ENCODE measurements at places on chromosomes 6 and 20.

GRCh38 chr20:18019068-18019467 is 38.6 kb downstream of the OVOL2 start:
- no peak for DNase-seq

GRCh38 chr6:7304821-7305220 is 8.2 kb downstream of the SSR1 start:
- DNase-seq = no peak

GRCh38 chr6:16665992-16666391 is 95.3 kb downstream of the ATXN1 start:
- no peak for DNase-seq

DNA sequence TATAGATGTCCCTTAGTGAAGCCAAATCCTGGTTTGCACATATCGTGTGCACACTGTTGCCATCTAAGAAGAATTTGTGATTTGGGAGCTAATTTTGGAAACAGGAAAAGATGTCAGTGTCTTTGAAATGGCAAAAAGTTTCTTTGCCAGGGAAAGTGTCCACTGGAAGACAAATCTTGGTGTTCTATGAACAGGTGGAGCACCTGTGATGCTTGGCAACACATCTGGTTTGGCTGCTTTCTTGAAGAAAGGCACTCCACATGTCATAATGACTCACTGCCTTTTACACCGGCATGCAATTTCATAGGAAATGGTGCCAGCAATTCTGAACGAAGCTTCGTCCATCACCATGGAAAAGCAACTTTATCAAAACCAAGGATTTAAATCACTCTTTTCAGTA is 1040.0 kb upstream of the MAP3K7 start:
- DNase-seq = no peak

DNA sequence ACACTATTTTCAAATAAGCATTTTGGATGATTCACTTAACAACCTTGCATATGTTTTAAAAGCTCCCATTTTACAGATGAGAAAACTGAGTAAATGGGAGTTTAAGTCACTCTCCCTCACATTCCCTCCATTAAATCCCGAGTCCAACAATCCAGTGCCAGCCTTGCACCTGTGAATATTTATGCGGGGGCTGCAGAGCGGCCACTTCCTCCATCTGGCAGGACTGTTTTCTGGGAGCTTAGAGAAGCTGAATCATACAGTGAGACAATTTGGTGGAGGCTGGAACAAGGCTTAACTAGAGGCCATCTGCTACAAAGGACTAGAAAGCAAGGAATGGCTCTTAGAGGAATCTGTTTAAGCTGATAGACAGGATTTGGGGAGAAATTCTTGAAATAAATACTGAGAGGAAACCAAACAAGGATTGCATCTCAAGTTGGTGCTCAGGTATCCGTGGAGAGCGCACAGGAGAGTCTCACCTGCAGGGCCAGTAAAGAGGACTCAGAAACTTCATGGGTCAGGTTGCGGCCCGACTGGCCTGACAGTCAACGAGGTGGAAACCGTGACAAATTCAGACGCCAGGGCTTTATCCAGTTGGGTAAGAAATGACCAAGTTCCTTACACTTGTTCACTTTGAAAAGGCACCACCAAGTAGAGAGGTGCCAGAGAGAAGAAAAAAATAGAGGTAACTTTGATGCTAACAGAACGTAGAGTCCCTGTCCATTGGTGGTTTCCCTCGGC is 478.5 kb downstream of the QKI start:
- DNase-seq = no peak

DNA sequence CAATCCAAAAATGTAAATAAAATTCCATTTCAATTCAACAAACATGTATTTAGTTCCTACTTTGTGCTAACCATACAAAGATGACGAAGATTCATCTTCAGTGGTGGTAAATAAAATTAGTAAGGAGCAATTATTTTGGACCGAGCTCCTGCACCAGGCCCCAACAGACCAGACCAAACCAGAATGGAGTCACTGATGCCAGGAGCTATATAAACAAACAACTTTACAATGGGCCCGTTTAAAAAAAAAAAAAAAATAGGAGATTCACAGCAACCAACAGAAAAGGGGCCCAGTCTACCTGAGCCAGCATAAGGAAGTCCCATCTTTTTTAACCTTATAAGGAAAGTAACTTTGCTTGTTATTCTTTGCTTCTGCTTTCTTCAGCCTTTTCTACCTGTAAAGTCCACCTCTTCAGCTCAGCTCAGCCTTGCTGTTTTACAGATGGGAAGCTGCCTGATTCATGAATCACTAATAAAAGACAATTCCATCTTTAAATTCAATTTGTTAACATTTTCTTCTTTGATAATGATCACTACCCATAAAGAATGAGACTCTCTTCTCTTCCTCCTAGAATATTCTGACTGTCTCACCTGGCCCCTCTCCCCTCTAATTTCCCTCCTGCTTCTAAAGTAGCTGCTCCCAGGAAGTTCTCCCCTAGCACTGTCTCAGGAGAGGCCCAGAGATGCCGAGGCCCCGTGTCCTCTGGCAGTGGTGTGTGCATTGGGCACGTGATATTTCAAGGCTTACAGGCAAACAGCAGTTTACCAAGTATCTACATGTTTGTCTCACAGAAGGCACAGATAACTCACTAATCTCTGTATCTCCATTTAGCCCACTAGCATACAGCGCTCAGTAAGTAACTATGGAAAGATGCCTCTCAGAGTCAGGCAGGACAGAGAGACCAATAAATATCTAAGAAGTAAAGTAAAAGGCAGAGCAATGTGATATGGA is 8.4 kb downstream of the MBOAT1 start:
- no peak for DNase-seq

DNA sequence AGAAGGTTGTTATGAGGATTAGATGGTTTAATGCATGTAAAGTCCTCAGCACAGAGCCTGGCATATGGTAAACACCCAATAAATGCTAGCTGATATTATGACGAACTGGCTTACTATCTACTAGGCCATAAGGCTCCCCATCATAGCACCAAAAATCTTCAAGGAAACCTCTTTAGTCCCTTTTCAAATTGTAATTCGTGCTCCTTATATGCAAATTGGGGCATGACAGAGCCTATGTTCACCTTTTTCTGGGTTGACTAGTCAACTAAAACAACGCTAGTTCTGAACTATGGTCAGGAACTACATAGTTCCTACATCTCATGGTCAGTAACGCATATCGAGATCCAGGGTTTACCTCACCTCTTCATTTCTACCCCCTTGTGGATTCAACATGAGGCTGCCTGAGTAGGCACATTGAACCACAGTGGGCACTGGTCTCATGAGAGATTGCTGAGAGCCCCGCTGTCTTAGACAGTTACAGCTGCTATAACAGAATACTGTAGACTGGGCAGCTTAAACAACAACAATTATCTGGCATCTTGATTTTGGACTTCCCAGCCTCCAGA is 97.2 kb upstream of the TNFAIP3 start:
- no peak for DNase-seq

DNA sequence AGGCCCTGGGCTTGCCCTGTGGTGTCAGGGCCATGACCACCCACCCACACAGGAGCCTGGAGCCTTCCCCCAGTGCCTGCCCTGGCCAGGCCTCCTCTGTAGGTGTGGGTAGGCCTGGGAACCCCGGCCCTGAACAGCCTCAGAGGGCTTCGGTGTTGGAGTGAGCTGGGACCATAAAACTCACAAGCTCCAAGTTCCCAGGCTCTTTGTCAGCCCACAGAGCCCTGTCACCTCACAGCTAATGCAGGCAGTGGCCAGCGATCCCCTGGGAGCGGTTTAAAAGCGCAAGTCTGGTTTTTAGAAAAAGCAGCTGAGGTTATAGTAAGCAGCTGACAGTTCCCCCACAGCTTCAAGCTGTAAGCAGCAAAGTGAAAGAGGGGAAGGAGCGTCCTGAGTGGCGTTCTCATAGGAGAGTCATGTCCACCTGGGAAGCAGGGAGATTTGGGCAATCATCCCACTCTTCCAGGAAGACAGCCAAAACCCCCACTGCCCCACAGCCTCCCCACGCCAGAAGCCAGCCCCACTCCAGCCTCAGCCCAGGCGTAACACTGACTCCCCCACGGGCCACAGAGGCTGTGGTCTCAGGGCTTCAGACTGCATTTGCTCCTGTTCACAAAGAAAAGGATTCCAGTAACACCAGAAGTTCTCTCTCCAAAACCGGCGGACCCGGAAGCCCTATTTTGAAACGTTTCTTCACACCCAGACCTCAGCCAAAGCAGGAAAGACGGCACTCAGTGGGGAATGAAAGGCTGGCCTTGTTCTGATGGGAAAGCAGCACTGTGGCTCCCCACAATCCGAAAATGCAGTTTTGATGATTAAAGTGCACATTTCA is 34.3 kb upstream of the FOXC1 start:
- no peak for DNase-seq

- no peak for DNase-seq
These were observed 34.7 kb downstream of the CPNE5 start for GRCh38 chr6:36804563-36804962.

DNA sequence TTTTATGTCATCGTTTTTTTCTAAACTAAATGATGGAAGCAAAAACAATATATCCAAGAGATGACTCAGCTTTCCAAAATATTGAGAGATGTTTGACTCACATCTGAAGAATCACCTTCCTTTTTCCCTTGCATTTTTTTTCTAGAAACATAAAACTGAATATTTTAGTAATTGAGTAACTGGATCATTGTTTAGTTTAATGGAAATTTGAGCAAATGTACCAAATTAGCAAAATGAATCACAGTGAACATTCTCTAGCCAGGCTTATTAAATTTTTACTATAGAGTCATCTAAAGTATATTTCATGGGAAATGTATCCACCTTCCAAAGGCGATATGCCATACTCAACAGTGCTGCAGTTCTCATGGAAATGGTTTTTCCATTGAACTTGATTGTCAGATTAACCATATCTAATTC is 145.5 kb downstream of the TENT5A start:
- DNase-seq = no peak

DNA sequence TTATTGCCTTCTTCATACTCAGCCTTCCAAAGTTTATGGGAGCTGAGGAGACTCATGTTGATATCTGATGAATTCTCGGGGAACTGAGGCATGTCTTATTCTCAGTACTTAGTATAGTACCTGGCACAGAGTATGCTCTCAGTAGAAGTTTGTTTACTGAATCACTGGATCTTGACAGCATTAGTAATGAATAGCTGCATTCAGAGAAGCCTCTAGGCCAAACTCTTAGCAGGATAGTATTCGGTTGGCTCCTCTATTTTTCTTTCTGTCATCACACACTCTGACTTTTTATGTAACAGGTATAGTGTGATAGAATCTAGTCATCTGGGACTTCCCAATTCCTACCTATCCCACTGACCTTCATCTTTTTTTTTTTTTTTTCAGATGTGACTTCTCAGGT is 566.4 kb upstream of the MAN1A1 start:
- DNase-seq = no peak

GRCh38 chr6:64335195-64335594 is 699.6 kb downstream of the PHF3 start:
- DNase-seq = no peak

- DNase-seq = no peak
These were observed 19.4 kb downstream of the ULBP1 start for GRCh38 chr6:149983145-149983544.

DNA sequence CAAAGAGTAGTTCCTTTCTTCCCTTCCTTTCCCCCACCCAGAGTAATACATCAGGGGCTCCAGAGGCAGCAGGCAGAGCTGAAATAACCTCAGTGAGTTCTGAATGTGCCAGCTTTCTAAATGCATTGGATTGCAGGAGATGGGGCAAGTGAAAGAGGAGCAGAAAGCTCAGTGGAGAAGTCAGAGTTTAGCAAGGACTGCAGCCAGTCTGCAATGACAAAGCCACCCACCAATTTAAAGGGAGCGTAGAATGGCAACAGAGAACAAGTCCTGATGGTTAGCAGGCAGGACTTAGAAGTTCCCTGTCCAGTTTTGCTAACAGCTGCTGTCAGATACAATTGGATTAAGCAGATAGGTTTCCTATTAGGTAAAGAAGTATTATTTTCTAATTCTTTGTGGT is 203.4 kb upstream of the RIN2 start:
- DNase-seq = no peak

DNA sequence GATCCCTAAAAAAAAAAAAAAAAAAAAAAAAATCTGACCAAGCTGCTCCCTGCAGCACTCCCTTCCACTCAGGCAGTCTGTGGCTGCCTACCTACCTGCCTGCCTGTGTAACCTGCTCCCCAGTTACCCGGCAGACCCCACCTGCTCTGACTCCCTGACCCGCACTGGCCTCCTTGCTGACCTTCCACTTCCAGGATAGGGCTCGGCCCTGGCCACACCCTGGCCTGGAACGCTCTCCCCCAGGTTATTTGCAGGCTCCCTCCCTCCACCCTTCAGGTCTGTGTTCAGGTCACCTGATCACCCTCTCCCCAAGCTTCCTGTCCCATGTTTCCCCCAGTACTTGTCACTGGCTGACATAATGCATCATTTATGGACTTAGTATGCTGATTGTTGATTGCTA is 134.3 kb downstream of the SLC23A2 start:
- no peak for DNase-seq

DNA sequence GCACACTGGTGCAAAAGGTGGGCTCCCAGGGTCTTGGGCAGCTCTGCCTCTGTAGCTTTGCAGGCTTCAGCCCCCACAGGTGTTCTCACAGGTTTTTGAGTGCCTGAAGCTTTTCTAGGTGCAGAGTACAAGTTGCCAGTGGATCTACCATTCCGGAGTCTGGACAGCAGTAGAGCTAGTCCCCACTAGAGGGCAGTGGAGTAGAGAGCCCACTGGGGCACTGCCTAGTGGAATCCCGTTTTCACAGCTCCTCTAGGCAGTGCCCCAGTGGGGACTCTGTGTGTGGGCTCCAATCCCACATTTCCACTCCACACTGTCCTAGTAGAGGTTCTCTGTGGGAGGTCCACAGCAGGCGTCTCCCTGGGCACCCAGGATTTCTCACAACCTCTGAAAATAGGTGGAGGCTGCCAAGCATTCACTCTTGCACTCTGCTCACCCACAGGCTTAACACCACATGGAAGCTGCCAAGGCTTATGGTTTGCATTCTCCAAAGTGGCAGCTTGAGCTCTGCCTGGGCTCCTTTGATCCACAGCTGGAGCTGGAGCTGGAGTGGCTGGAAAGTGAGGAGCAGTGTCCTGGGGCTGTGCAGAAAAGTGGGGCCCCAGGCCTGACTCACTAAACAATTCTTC is 86.3 kb upstream of the PROKR2 start:
- DNase-seq = no peak

- DNase-seq = peak; percentile 0
These were observed 87.7 kb downstream of the DLL1 start for GRCh38 chr6:170203212-170203611.

- DNase-seq = no peak
These were observed 2.4 kb downstream of the NUS1 start for GRCh38 chr6:117677553-117678141.

- DNase-seq = no peak
These were observed 49.5 kb upstream of the FBXO30 start for GRCh38 chr6:145863988-145864616.

Data from stimulated activated CD4-positive, alpha-beta T cell treated with anti-CD3 and anti-CD28 coated beads, Interleukin-15, amount 100 ng/mL, for 1 hour (primary cell).